ENCODE measurements at places on chromosomes 6 and 20.

DNA sequence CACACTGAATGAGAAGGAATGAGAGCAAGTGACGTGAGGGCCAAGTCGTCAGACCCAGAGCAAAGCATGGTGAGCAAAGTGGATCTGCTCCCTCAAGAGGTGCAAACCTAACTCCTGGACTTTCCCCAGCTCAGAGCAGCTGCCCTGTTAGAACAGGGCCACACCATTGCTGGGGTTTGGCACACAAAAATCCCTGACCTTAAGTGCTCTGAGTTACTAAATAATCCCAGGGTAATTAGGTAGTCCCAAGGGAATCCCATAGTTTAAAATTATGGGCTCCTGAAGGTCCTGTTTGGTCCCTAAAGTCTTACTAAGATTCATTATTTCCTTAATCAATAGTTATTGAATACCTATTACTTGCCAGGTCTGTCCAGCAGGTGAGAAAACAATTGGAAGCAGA is 165.1 kb upstream of the TNFAIP3 start:
- no peak for DNase-seq

GRCh38 chr6:89818977-89819335 is 638 bp downstream of the MDN1 start:
- DNase-seq = no peak

DNA sequence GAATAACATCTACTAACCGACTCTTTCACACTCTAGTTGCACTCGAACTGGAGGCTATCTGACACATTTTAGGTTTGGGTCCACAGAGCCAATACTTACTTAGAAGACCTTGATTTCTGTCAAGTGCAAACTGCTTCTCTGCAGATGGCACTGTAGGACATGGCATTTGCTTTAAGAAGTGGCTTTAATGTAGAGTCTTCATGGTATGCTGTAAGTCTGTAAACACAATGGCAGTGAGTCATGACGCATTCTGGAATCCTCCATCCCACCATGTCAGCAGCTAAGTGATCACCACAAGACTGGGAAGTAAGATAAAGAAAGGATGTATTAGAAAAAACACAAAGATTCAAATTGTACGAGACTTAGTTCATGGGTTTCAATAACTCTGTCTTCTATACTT is 377.0 kb upstream of the NOX3 start:
- DNase-seq = no peak

GRCh38 chr6:112116221-112116620 is 28.8 kb downstream of the FAM229B start:
- DNase-seq = no peak

DNA sequence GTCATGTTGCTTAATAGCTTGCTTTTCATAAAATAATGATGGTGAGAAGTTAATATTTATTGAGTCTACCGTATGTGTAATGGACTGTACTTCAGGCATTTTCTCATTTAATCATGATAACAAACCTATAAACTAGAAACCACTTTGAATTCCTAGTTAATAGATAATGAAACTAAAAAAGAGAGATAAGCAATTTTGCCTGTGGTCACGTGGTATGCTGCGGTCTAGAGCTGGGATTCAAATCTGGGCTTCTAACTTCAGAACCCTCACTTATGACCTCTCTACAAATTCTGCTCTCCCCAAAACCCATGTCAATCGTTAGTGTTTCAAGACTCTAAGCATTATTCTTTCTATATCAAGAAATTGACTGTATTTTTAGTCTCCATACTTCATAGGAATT is 700.7 kb downstream of the PRKN start:
- DNase-seq = no peak

DNA sequence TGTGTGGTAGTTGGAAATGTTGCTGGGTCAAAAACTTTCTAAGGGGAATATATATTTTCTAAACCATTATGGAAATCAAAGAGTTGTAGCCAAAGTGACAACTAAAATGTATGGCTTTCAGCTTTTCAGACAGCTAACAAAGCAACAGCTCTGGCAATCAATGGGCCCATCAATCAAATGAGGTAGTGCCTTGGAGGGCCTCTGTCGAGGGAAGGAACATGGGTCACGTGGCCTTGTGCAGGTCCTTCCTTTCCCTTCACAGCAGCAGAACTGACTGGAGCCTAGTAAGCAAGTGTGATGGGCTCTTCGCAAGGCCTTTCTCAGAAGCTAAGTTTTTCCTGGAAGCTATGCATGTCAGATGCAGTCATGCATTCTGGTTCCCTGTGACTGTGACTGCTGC is 17.9 kb downstream of the FAXC start:
- DNase-seq = no peak

DNA sequence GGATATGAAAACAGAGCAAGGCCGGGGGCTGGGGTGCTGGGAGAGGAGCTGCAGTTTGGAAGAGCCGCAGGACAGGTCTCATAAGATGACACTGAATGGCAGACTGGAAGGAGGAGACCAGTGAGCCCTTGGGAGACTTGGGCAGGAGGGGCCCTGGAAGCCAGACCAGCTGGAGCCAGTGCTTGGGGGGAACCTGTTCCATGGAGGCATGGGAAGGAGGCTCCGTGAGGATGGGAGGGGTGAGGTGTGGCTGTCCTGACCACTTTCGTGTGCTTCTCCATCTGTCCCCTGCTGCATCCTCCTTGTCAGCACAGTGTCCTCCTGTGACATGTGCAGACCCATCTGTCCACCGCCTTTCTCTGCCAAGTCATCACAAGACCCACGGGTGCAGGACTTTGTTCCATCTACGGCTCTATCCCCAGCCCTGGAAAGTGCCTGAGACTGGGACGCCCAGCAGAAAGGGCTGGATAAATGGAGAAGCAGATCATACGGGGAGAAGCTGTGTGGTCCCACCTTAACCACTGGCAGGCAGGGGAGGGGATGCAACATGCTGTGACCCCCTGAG is 84.8 kb upstream of the MPC1 start:
- no peak for DNase-seq

GRCh38 chr20:4043796-4044195 is 28.4 kb upstream of the RNF24 start:
- DNase-seq = no peak

DNA sequence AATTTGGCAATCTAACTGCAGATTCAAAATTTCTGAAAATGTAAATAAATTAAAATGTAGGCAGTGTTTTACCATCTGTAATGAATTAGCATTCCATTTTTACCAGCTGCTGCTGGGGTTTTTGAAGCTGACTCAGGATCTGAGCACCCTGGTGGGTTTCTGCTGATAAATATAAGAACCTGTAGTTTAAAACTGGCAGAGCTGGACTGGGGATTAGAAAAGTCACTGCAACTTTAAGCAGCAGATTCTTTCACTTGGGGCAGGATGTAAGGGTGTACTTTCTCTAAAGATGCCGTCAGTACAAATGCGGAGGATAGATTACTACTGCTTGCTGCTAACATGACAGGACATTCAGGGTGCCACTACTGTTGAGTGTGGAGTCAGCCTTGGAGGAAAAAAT is 341.8 kb downstream of the CDKAL1 start:
- DNase-seq = no peak

GRCh38 chr20:37999526-38000263 is 33.6 kb downstream of the TTI1 start:
- DNase-seq = no peak

GRCh38 chr6:47164877-47165276 is 122.7 kb upstream of the ADGRF1 start:
- no peak for DNase-seq

- no peak for DNase-seq
Measured at GRCh38 chr6:148945301-148946021, 198.6 kb downstream of the UST start.

DNA sequence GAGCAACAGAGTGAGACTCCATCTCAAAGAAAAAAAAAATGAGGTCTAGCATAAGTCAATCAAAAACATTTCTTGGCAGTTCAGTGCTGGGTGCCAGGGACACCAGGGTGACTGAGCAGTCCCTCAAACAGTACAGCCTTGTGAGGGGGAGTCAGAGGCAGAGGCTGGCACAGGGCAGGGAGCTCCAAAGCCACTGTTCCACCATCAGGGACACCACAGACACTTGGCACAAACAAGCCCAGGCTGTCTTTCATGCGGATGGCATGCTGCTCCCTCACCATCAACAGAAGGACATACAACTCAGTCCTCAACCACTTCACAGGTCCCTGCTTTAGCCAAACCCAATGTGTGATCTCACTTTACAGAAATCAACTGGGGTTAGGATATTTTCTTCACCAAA is 36.0 kb upstream of the GRM4 start:
- no peak for DNase-seq

- no peak for DNase-seq
Measured at GRCh38 chr20:58742668-58743566, 50.3 kb downstream of the NPEPL1 start.

DNA sequence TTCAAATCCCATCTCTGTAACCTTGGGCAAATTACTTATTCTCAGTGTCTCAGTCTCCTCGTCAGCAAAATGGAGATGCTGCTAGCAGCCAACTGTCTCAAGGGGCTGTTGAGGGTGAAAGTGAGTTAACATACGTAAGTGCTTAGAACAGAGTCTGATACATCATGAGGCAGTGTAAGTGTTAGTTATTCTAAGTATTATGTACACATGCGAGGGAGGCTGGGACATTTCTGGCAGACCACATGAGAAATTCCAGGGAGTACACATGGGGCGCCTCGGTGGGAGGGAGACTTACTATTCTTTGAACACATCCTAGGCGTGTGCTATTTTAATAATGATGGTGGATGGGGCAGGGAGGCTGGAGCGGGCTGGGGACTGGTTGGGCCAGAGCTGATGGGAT is 99.1 kb downstream of the DLGAP4 start:
- no peak for DNase-seq

DNA sequence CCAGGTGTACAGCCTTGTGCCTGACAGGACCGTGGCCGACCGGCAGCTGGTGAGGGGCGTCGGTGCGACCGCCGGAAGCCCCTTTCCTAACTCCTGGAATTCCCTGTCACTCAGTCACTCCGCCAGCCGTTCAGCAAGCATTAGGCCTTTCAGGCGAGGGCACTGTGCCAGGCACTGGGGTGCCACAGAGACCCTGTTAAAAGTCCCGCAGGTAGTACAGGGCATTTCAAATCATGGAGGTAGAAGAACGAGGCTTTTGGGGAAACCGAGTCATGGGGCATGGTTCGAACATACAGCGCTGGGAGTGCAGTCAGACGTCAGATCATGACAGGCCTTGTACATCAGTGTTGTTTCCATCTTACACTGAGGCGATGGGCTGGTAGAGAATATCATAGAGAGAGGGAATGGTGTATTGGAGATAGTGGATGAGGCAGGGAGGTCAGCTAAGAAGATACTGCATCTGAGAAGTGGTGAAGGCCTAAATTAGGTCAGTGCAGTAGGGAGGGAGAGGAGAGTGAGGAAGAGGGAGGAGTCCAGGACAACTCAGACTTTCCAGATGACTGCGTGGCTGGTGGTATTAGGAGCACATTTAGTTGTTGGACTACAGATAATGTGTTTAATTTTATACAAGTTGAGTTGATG is 892 bp upstream of the DXO start:
- no peak for DNase-seq

- DNase-seq = no peak
Measured at GRCh38 chr6:40722553-40723258, 135.5 kb upstream of the LRFN2 start.

DNA sequence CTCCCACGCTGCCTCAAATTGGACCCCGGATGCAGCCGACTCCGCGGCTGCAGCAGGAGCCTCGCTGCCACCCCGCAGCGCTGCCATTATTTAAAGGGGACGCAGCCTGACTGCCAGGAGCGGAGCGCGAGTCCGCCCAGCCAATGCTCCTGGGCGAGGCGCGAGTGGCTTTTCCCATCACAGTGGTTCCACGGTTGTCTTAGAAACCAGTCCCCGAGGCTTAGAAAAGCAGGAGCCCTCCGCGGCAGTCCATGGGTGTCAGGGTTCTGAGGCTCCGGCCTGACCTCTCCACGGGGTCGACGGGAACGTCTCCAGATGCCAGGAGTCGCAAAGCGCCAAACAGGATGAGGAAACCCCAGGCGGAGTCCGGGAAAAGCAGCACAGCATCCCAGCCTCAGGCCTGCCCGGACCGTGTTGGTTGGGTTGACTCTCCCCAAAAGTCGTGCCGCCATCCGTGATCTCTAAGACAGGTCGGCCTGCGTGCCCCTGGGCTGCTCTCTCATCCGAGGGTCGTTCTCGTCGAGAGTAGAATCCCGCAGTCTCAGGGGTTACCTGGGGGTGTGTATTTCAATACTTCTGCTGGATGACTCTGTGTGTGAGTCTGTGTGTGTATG is 975.8 kb upstream of the DEFB115 start:
- DNase-seq = no peak

DNA sequence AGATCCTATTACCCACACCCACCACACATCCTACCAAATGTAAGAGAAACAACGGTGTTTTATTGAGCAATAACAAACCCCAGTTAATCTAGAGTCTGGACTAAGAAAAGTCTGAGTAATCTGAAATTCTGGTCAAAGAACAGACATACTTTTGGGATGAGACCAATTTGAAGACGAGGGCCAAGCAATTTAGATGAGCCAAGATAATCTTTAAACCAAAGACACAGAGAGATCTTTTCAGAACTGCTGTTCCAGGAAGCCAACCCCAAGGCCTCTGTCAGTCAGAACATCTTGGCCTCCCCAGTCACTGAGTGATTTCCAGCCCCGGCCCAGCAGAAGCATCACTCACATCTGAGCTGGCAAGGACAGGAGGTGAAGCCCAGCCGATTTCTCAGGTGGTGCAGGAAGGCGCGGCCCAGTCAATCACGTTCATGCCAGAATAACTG is 118.5 kb upstream of the SYNDIG1 start:
- no peak for DNase-seq

- DNase-seq = no peak
Measured at GRCh38 chr20:5090191-5090590, 29.6 kb downstream of the PCNA start.

DNA sequence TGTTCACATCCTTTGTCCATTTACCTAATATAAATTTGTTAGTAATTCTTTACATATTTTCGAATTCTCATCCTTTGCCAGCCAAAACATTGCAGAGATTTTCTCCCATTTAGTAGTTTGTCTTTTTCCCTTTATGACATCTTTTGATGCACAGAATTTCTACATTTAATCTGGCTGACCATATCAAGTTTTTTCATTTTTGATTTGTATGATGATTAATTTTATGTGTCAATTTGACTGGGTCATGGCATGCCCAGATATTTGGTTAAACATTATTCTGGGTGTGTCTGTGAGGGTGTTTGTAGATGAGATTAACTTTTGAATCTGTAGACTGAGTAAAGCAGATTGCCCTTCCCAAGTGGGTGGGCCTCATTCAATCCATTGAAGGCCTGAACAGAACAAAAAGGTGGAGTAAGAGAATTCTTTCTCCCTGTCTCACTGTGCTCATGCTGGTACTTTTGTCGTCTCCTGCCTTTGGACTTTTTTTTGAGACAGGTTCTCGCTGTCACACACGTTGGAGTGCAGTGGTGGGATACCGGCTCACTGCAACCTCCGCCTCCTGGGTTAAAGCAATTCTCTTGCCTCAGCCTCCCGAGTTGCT is 72.1 kb upstream of the EPB41L1 start:
- DNase-seq = no peak

- DNase-seq = no peak
Measured at GRCh38 chr6:87574237-87574804, 15.5 kb downstream of the RARS2 start.

- DNase-seq = no peak
Measured at GRCh38 chr6:87197547-87197946, 42.2 kb downstream of the ZNF292 start.

Measured in central memory CD8-positive, alpha-beta T cell (primary cell).